Type B pancreatic cell (in vitro differentiated cells): ENCODE measurements at places on chromosomes 5 and 9.

DNA sequence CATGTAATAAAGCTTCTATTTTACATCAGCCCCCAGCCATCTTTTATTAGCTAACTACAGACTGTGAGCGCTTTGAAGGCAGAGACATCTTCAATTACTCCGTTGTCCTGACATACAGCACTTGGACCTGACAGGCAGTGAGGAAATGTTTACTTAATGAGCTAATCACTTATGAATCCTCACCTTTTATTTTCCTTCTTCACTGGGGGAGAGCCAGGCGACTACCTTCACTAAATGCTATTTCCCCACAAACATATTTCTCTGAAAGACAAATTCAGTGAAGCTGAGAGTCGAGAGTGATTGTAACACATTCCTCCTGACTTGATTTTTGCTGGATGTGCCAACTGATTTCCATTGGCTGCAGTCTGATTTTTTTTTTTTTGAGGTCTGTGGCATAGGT, 192.1 kb upstream of the CLINT1 start:
- H3K27me3 ChIP-seq = peaks cover 34% of the 10 kb centered on the region
- no peak overlapping the region for H3K4me3 ChIP-seq
- H3K36me3 ChIP-seq = no peaks in the 10 kb centered on the region
- H3K27ac ChIP-seq = no peak overlapping the region
- DNase-seq = no peak
- H3K4me1 ChIP-seq = peaks cover 16% of the 10 kb centered on the region

- no peak overlapping the region for H3K27ac ChIP-seq
- H3K4me3 ChIP-seq = no peak overlapping the region
- no peaks in the 10 kb centered on the region for H3K27me3 ChIP-seq
- no peak for DNase-seq
- H3K36me3 ChIP-seq = no peaks in the 10 kb centered on the region
- H3K4me1 ChIP-seq = peaks cover 5% of the 10 kb centered on the region
Observed at GRCh38 chr9:10005206-10005605, 607.6 kb downstream of the PTPRD start.

GRCh38 chr5:110836851-110837250, 98.0 kb downstream of the SLC25A46 start:
- no peak overlapping the region for H3K4me3 ChIP-seq
- H3K27me3 ChIP-seq = peaks cover 4% of the 10 kb centered on the region
- H3K27ac ChIP-seq = no peak overlapping the region
- H3K4me1 ChIP-seq = no peaks in the 10 kb centered on the region
- H3K36me3 ChIP-seq = no peaks in the 10 kb centered on the region

DNA sequence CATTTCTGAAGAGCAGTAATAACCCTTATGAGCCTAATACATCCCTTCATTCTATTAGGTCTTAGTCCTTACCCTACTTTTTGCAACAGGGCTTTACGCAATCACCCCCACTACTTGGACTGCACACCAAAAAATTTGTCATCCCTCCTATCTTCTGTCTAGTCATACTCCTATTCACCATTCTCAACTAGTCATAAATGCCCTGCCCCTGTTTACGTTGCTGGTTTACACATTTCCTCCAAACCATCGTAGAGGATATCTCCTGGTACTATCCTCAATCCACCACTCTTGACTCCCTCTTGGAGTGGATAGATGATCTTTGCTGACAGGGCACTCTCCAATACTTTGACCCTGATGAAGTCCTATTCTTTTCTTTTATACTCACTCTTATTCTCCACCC, 98.2 kb upstream of the CCNG1 start:
- DNase-seq = no peak
- no peak overlapping the region for H3K4me3 ChIP-seq
- no peaks in the 10 kb centered on the region for H3K4me1 ChIP-seq
- no peaks in the 10 kb centered on the region for H3K27me3 ChIP-seq
- no peaks in the 10 kb centered on the region for H3K36me3 ChIP-seq
- no peak overlapping the region for H3K27ac ChIP-seq

- H3K36me3 ChIP-seq = no peaks in the 10 kb centered on the region
- no peaks in the 10 kb centered on the region for H3K27me3 ChIP-seq
- H3K27ac ChIP-seq = no peak overlapping the region
- no peaks in the 10 kb centered on the region for H3K4me1 ChIP-seq
- no peak overlapping the region for H3K4me3 ChIP-seq
Observed at GRCh38 chr5:160843240-160843639, 8.8 kb downstream of the ATP10B start.

GRCh38 chr9:10704720-10705119, 91.9 kb upstream of the PTPRD start:
- H3K27me3 ChIP-seq = peaks cover 6% of the 10 kb centered on the region
- no peak for DNase-seq
- no peaks in the 10 kb centered on the region for H3K4me1 ChIP-seq

GRCh38 chr5:65390208-65390607, 91.5 kb downstream of the ADAMTS6 start:
- no peaks in the 10 kb centered on the region for H3K4me1 ChIP-seq
- no peaks in the 10 kb centered on the region for H3K36me3 ChIP-seq
- no peak overlapping the region for H3K4me3 ChIP-seq
- DNase-seq = no peak
- no peak overlapping the region for H3K27ac ChIP-seq
- H3K27me3 ChIP-seq = no peaks in the 10 kb centered on the region

- no peak for DNase-seq
- H3K4me1 ChIP-seq = peaks cover 19% of the 10 kb centered on the region
- no peak overlapping the region for H3K4me3 ChIP-seq
- H3K27ac ChIP-seq = no peak overlapping the region
- peaks cover 1% of the 10 kb centered on the region for H3K27me3 ChIP-seq
Observed at GRCh38 chr5:36305571-36306326, 4.0 kb upstream of the RANBP3L start.

- H3K27ac ChIP-seq = peak overlapping the region; percentile 51
- no peaks in the 10 kb centered on the region for H3K27me3 ChIP-seq
- H3K36me3 ChIP-seq = no peaks in the 10 kb centered on the region
- DNase-seq = no peak
Observed at GRCh38 chr5:75617736-75618352, 6.6 kb downstream of the ANKDD1B start.

DNA sequence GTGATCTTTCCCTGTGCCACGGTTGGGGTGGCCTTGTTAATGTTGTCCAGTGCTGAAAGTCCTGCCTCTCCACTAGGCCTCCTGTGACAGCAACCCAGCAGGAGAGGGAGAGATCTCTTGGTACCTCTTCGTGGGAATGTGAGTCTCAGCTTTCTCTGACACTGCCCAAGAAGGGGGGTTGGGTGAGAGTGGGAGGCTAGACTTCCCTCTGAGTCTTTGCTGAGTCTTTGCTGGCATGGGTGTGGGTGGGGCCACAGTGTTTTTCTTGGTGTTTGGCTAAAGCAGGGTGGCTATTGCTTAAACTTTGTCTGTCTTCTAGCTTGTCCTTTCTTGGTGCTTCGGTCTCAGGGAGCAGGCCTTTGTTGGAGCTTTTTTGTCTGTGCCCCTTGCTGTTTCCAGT, 145.6 kb downstream of the GNA14 start:
- H3K4me1 ChIP-seq = peaks cover 7% of the 10 kb centered on the region
- no peak overlapping the region for H3K4me3 ChIP-seq
- no peaks in the 10 kb centered on the region for H3K27me3 ChIP-seq
- no peak overlapping the region for H3K27ac ChIP-seq

DNA sequence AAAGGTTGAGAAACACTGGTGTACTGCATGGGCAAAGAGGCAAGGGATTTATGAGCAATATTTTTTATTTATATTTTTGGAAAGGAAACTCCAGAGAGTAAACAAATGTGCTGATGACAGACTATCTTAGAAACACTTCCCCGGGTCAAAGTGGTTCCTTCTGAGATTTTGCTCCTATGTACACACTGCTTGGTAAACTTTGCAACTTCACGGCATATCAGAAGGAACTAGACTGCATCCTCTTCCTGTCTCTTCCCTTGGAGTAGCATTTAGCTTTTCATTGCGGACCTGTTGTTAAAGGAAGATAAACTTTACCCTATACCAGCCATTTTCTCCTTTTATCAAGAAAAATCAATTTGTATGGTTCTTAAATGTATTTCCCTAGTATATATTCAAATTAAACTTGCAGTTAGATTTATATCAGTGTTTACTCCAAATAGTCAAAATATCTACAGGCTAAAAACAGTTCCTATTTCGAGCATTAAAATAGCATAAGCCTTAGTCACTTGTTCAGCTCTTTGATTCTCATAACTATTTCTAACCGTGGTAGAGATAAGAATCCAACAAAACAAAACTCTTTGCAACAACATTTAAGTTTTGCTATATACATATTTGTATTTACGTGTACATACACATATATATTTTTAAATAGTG, 48.0 kb upstream of the LRRC19 start:
- no peaks in the 10 kb centered on the region for H3K27me3 ChIP-seq
- H3K4me3 ChIP-seq = no peak overlapping the region
- peaks cover 27% of the 10 kb centered on the region for H3K36me3 ChIP-seq
- no peak for DNase-seq
- H3K27ac ChIP-seq = no peak overlapping the region
- H3K4me1 ChIP-seq = no peaks in the 10 kb centered on the region

DNA sequence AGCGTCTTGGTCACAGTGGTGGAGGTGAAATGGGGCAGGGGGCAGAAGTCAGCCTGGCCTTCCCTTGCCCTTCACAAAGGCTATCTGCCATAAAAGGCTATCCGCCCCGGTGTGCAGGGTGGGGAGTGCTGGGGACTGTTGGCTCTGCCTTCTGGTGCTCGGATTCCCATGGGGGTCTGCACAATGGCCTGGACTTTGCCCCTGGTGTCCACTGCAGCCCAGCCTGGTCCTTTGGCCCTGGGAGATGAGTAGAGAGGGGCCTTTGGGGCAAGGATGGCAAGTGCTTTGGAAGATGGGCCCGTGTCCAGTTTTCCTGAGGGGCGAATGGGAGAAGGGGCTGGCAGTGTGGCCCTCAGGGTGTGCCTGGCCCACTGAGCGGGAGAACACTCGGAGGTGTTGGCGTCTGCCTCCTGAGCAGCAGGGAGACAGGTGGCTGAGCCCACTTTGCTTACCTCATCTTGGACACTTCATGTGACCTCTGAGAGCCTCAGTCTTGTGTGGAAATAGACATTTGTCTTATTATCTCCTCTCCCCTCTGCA, 69.9 kb downstream of the HSPA4 start:
- H3K27me3 ChIP-seq = peaks cover 4% of the 10 kb centered on the region
- H3K4me1 ChIP-seq = peaks cover 8% of the 10 kb centered on the region
- no peaks in the 10 kb centered on the region for H3K36me3 ChIP-seq
- no peak overlapping the region for H3K4me3 ChIP-seq

DNA sequence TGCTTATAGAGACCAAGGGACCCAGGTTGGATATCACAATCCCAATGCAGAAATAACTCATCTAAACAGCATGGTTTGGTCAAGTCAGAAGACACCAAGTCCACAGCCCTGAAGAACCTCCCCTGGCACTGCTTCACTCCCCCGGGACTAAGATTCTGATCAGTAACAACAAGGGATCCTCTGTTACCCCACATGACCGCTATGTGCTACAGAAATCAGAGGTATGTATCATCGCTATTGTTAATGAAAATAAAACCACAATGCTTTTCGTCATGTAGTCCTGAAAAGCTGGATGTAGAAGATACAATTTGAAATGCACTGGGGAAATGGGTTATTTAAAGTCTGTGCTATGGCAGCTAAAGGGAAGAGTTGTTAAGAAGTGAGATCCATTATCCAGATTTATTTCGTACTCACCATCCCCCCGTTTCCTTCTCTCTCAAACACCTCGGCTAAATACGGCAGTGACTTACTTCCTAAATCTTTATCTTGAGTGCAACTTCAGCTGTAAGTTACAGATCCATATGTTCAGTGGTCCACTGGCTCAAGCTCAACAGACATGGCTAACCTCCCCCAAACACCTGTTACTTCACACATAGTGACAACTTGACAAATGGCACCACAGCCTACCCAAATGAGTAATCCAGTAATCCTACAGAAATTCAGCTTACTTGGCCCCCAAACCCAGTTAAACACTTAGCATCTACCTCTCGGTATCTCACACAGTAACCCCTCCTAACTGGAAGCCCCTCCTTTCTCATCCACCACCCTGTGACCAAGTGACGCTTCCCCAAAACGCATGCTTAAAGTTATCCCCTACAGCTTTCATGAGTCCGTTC, 129.2 kb downstream of the MYO10 start:
- DNase-seq = no peak
- H3K27me3 ChIP-seq = no peaks in the 10 kb centered on the region
- H3K36me3 ChIP-seq = peaks cover 4% of the 10 kb centered on the region
- H3K4me3 ChIP-seq = no peak overlapping the region
- H3K27ac ChIP-seq = no peak overlapping the region

GRCh38 chr5:42798284-42799240, 13.1 kb downstream of the SELENOP start:
- no peaks in the 10 kb centered on the region for H3K27me3 ChIP-seq
- DNase-seq = no peak
- H3K36me3 ChIP-seq = peaks cover 4% of the 10 kb centered on the region
- no peak overlapping the region for H3K4me3 ChIP-seq
- no peaks in the 10 kb centered on the region for H3K4me1 ChIP-seq
- H3K27ac ChIP-seq = no peak overlapping the region

GRCh38 chr5:156540491-156540890, 213.5 kb downstream of the SGCD start:
- no peak overlapping the region for H3K27ac ChIP-seq
- DNase-seq = no peak
- no peaks in the 10 kb centered on the region for H3K36me3 ChIP-seq
- H3K4me1 ChIP-seq = no peaks in the 10 kb centered on the region
- H3K4me3 ChIP-seq = no peak overlapping the region
- no peaks in the 10 kb centered on the region for H3K27me3 ChIP-seq

DNA sequence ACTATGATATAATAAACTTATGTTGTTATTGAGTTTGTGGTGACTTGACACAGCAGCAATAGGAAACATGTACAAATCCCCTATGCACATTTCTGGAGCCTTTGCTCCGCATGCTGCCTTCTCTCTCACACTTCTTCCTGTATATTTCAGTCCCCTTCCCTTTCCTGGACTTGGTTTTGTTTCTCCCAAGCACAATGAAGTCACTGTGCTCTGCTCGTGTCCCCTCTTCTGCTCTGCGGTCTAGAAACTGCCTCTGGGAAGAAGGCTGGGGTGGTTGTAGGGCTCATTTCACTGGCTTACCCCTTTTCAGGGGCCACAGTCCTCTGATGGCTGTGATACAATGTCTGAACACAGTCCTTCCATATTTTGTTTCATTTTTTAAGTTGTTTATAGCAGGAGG, 15.7 kb upstream of the FGD3 start:
- no peaks in the 10 kb centered on the region for H3K4me1 ChIP-seq
- DNase-seq = no peak
- no peak overlapping the region for H3K4me3 ChIP-seq
- no peaks in the 10 kb centered on the region for H3K27me3 ChIP-seq
- H3K36me3 ChIP-seq = no peaks in the 10 kb centered on the region

GRCh38 chr5:120240706-120241105, 223.4 kb upstream of the PRR16 start:
- H3K36me3 ChIP-seq = peaks cover 3% of the 10 kb centered on the region
- H3K4me3 ChIP-seq = no peak overlapping the region
- H3K27me3 ChIP-seq = no peaks in the 10 kb centered on the region
- peaks cover 8% of the 10 kb centered on the region for H3K4me1 ChIP-seq
- DNase-seq = no peak
- no peak overlapping the region for H3K27ac ChIP-seq
